ENCODE measurements at places on chromosomes 5 and 9.

GRCh38 chr5:143952809-143953208 is 140.8 kb downstream of the HMHB1 start:
- DNase-seq = no peak

GRCh38 chr9:127021664-127022363 is 100.6 kb downstream of the ANGPTL2 start:
- no peak for DNase-seq

- no peak for DNase-seq
Observed at GRCh38 chr5:140923601-140924000, 2.5 kb upstream of the PCDHAC1 start.

DNA sequence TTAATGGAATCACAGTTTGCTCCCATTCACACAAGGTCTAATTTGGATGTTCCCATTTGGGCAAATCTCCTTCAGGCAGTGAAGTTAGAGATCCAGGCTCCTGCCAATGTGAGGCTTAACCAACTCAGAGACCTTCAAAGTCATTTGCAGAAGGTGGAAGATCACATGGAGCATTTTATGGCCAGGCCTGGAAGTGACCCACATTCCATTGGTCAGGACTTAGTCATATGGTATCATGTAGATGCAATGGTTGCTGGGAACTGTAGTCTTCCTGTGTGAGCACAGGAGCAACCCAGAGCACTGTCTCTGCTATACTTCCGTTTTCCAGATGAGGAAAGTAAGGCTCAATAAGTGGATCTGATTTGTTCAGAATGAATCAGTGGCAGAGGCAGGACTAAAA is 292.7 kb upstream of the SMARCA2 start:
- DNase-seq = peak; percentile 12

GRCh38 chr5:54049963-54050362 is 260.4 kb downstream of the ARL15 start:
- no peak for DNase-seq

- no peak for DNase-seq
Observed at GRCh38 chr9:73038613-73039012, 85.8 kb upstream of the ALDH1A1 start.

DNA sequence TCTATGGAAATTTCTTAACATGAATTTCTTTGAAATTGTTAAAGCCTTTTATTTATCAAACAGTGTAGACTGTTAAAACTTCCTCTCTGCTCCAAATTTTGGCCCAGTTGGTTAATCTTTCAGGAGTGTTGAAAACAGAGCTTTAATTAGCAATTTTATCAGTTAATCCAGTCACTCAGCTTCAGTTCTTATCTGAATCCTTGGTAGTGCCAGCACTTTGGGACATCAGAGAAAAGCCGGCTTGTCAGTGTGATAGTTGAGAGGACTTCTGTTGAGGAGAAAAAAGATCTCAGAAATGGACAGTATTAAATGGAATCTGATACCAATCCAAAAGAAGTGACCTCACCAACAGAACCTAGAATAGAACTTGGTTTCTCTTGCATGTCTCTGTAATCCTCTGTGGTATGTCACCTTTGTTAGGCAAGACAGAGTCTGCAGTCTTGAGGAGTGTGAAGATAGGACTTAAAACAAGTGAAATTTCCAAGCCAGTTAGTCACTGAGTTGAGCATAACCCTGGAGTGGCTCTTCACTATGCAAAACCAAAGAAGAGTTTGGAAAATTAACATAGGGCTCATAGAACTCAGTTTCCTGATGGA is 251.8 kb downstream of the NNT start:
- DNase-seq = peak; percentile 18

GRCh38 chr5:65721050-65721719 is 724 bp downstream of the SGTB start:
- peak; percentile 56 for DNase-seq

GRCh38 chr5:177372034-177372896 is 12.0 kb upstream of the SLC34A1 start:
- DNase-seq = peak; percentile 30

GRCh38 chr5:180343110-180343830 is 9.9 kb downstream of the GFPT2 start:
- peak; percentile 88 for DNase-seq

- peak; percentile 78 for DNase-seq
Observed at GRCh38 chr9:77016526-77017504, 2.6 kb upstream of the FOXB2 start.

DNA sequence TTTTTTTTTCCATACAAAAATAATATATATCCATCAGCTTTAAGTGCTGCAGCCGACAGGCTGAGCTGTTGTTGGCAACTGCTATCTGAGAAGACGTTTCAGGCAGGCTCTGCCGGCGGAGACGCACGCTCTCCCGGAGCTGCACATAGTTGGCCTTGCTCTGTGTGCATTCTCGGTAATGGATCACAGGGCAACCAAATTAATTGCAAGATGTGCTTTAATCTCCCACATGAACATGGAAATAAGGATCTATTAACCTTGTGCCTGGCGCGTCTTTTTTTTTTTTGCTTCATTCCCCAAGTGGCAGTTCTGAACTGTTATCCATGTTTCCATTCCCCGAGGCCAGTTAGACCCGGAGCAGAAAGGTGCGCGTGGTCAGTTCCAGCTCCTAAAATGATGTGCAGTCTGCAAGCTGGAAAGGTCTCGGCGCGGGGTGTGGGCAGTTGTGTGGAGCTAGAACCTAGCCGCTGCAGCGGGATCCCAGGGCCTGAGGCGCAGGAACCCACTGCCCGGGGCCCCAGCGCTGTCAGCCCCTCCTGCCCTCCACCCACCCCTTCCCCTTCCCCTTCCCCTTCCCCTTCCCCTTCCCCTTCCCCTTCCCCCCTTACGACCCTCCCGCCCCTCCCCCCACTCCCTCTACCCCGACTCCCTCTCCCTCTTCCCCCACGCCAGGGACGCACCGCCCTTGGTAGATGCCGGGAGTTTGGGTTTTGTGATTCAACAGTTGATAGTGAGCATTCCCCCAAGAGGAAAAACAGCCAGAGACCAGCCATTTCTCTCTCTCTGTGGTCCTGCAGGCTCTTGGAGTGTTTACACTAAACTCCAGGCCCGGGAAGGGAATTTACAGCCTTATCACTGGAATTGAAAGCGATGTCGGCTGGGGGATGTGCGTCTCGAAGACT is 137.8 kb downstream of the CEP120 start:
- DNase-seq = peak; percentile 75

DNA sequence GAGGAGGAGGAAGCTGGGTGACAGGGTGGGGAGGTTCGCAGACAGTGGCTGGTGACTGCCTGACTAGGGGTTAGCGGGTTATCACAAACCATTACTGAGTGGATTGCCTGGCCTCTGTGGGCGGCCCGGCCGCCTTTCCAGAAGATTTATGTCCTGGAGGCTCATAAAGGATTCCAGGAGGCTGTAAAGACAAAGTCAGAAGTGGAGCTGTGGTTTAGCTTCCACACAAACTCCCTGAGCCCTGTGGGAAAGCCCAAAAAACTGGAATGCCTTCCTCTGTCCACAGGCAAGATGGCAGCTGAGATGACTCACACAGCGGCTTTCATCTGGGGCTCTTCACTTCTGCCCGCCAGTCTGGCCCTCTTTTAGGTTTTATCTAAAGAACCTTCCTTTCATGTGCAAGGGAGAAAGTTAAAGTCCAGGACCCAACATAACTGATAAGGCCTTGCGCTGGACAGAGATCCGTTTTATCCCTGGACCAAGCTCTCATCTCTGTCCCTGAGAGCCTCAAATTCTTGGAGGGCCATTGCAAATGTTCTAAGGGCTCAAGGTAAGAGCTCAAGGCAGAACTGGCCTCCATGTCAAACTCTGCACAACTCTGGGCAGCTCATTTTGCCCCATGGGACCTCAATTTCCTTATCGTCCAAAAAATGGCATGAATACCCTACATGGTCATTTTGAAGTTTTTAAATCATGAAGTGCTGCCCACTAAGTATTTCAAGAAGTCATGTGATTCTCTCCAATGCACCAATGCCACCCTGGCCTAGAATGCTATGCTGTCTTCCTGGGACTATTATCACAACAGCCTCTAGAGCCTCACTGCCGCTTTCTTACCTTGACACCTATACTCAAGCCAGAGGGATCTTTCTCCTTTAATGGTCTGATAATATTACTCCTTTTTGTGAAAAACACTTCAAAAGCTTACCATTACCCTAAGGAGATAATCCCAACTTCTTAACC is 249.4 kb upstream of the TRIM32 start:
- DNase-seq = no peak

GRCh38 chr9:33024966-33025571 is at the start of gene DNAJA1:
TSS of gene DNAJA1 (plus strand) at chr9:33025273. CDS start at chr9:33026485, 1,212 bp downstream.
- DNase-seq = peak; percentile 97

DNA sequence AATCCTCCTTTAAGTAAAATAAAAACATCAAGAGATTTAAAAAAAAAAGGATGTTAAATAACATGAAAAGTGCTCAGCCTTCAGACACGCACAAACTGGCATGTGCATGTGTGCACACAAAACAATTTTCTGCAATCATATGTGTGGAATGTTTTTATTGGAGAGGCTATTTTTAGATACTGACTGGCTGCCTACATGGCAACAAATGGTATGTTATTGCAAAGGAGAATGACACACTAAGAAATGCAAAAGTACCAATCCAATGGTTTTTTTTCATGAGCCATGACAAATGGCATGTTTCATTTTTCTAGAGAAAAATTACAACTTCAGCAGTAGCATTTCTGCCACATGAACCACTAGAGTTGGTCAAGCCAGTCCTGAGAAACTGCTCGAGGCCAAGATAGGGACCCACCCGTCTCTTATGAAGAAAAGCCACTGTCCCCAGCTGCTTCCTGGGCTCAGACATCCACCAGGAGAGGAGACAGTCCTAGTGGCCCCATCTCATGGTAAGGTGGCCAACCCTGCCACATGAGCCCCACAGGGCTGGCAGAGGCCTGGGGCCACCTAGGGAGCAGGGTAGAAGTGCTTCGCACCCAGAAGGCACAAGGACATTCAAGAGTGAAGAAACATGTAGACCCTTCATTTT is 116.4 kb downstream of the MYO10 start:
- DNase-seq = no peak

- no peak for DNase-seq
Observed at GRCh38 chr5:88734191-88734640, 148.8 kb downstream of the MEF2C start.
